PC-3 (cell line): ENCODE measurements at places on chromosomes 4 and X.
A peak's percentile ranks its signal among the peaks of the same experiment; 100 is the strongest.

- no peaks in the 10 kb centered on the region for H3K27me3 ChIP-seq
- DNase-seq: peak; percentile 67
- H3K27ac ChIP-seq: no peak overlapping the region
- peaks cover 2% of the 10 kb centered on the region; the same call in 1 of the 2 replicates for H3K4me1 ChIP-seq
- H3K36me3 ChIP-seq: no peaks in the 10 kb centered on the region; the same call in 1 of the 2 replicates
Observed at GRCh38 chr4:38034986-38035882, 75.0 kb downstream of the PTTG2 start.

- H3K4me1 ChIP-seq: peaks cover 4% of the 10 kb centered on the region; the same call in 1 of the 2 replicates
- H3K36me3 ChIP-seq: no peaks in the 10 kb centered on the region
- H3K4me3 ChIP-seq: no peak overlapping the region
- DNase-seq: no peak
Observed at GRCh38 chrX:24229400-24229879, 79.9 kb downstream of the ZFX start.

- no peaks in the 10 kb centered on the region for H3K36me3 ChIP-seq
- H3K4me3 ChIP-seq: no peak overlapping the region
- DNase-seq: no peak
- peaks cover 10% of the 10 kb centered on the region; the same call in 1 of the 2 replicates for H3K4me1 ChIP-seq
- H3K27me3 ChIP-seq: no peaks in the 10 kb centered on the region
Observed at GRCh38 chr4:52408471-52408870, 250.6 kb downstream of the USP46 start.

DNA sequence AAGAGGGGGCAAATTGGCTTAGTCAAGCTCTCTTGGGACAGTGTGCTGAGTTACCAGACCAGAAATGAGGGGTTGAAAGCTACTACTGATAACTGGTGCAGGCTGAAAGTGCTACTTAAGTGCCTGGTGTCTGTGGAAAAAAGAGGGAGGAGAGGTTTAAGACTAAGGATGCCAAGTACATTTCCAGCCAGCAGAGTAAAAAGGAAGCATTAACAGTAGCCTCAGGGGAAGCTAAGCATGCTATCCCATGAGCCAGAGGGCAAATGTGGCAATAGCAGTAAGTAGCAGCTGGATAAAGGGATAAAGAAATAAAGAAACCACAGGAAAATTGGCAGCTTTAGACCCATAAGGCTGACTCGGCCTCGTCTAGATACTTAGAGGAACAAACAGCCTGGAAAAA, 196.3 kb upstream of the MAB21L2 start:
- H3K36me3 ChIP-seq: no peaks in the 10 kb centered on the region
- DNase-seq: peak; percentile 49
- H3K27me3 ChIP-seq: no peaks in the 10 kb centered on the region
- H3K4me3 ChIP-seq: no peak overlapping the region

- H3K4me1 ChIP-seq: no peaks in the 10 kb centered on the region
- no peaks in the 10 kb centered on the region for H3K36me3 ChIP-seq
- DNase-seq: no peak
- H3K27me3 ChIP-seq: no peaks in the 10 kb centered on the region
- H3K27ac ChIP-seq: no peak overlapping the region
Observed at GRCh38 chr4:8030121-8030781, 90.6 kb upstream of the AFAP1 start.

DNA sequence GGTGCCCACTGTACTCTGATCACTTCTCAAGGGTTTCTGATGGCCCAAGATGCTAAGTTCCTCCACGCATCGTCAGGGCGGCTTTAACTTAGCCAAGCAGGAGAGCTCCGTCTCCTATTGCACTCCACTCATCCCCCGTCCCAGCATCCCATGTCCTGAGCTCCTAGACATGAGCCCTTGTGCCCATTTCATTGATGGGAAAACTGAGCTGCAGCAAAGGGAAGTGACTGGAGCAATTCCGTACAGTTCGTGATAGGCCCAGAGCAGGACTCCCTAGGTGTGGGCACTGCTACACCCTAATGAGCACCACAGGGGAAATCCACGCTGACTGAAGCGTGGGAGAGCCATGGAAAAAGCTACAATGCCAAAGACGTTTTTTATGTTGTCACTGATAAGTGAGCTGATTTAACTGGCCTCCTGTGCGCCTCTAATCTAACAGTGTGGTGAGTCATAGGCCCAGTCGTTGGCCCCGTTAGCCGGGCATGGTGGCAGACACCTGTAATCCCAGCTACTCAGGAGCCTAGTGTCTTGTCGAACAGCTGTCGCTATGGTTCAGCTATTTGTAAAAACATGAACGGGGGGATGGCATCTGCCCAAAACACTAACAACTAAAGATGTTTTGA, 14.9 kb downstream of the NSDHL start:
- H3K27ac ChIP-seq: no peak overlapping the region
- H3K36me3 ChIP-seq: peaks cover 8% of the 10 kb centered on the region
- 0 out of 2 replicates have a peak, but pooled peaks cover 7% of the 10 kb centered on the region for H3K4me1 ChIP-seq
- no peak for DNase-seq

DNA sequence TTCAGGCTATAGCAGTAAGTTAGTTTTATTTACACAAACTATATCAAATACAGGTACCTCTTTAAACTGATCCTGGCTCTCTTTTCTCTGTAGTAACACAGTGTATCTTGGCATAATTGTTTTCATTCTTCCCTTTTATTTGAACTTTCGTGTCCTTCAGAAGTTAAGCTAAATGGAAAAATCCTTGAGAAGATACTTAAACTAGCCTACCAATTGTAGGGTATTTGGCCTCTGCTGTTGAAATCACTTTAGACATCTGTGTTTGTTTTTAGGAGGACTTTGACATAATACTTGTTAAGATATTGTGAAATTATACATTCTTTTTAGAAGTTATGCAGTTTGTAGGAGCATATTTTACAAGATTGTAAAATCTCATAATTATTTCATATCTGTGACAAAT, 90.3 kb upstream of the GK2 start:
- no peak for DNase-seq

GRCh38 chr4:913280-913618, 18.9 kb downstream of the GAK start:
- H3K36me3 ChIP-seq: no peaks in the 10 kb centered on the region
- H3K27ac ChIP-seq: no peak overlapping the region
- no peaks in the 10 kb centered on the region for H3K27me3 ChIP-seq
- DNase-seq: no peak

GRCh38 chr4:111399623-111400022, 745.6 kb upstream of the FAM241A start:
- H3K27me3 ChIP-seq: no peaks in the 10 kb centered on the region
- H3K4me3 ChIP-seq: no peak overlapping the region
- no peaks in the 10 kb centered on the region for H3K36me3 ChIP-seq
- no peak for DNase-seq
- no peaks in the 10 kb centered on the region for H3K4me1 ChIP-seq

- H3K27ac ChIP-seq: no peak overlapping the region
- no peaks in the 10 kb centered on the region for H3K27me3 ChIP-seq
- peak overlapping the region; percentile 92; the same call in 1 of the 2 replicates for H3K4me3 ChIP-seq
- no peaks in the 10 kb centered on the region for H3K36me3 ChIP-seq
- no peak for DNase-seq
Observed at GRCh38 chr4:72566464-72566972, 2.5 kb downstream of the ADAMTS3 start.

DNA sequence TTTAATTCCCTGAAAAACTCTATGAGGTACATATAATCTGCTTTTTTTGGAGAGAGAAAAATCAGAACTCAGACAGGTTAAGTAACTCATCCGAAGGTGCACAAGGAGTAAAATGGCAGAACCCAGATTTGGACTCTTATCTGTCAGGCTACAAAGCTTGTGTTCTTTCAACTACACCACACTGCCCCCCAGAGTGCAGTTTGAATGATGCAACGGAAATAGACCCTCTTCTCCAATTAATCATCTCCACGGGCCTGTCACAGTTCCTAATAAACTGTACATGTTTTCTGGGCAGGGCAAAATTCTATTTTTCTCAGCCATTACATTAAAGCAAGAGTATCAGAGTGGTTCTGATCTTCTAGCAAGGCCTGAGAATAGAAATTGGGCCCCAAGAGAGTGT, 35.3 kb upstream of the DCX start:
- no peaks in the 10 kb centered on the region for H3K36me3 ChIP-seq
- H3K4me3 ChIP-seq: no peak overlapping the region
- H3K27ac ChIP-seq: no peak overlapping the region
- no peaks in the 10 kb centered on the region for H3K27me3 ChIP-seq
- peak; percentile 22 for DNase-seq

- H3K4me3 ChIP-seq: no peak overlapping the region
- peaks cover 6% of the 10 kb centered on the region for H3K36me3 ChIP-seq
- H3K4me1 ChIP-seq: no peaks in the 10 kb centered on the region
- DNase-seq: no peak
- H3K27me3 ChIP-seq: no peaks in the 10 kb centered on the region
- H3K27ac ChIP-seq: no peak overlapping the region
Observed at GRCh38 chrX:129549124-129549523, 9.1 kb downstream of the OCRL start.

- no peak overlapping the region for H3K27ac ChIP-seq
- no peaks in the 10 kb centered on the region for H3K27me3 ChIP-seq
- peak overlapping the region; percentile 57 for H3K4me3 ChIP-seq
- DNase-seq: no peak
Observed at GRCh38 chrX:373641-374471, 12.9 kb downstream of the PPP2R3B start.

- H3K36me3 ChIP-seq: no peaks in the 10 kb centered on the region
- no peak for DNase-seq
- no peaks in the 10 kb centered on the region for H3K4me1 ChIP-seq
- peaks cover 4% of the 10 kb centered on the region; the same call in 1 of the 2 replicates for H3K27me3 ChIP-seq
- H3K27ac ChIP-seq: no peak overlapping the region
Observed at GRCh38 chrX:38515291-38515690, 46.1 kb upstream of the TSPAN7 start.

DNA sequence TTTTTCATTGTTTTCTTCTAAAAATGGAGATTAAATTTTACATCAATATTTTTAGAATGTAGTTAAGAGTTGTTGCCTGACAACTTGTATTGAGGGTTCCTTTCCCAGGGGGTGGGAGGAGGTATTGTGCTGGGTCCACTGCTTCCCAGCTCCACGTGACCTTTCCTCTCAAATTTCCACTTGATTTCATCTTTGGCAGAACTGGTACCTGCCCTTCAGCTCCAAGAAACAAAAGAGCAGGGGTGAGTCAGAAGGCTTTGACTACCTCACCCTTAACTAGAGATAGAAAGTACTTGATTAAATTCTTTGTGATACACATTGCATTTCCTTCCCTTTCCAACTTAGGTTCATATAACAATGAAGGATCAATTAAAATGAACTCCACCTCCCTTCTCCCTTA, 19.7 kb downstream of the TRIM2 start:
- peak overlapping the region; percentile 80 for H3K27ac ChIP-seq
- peaks cover 36% of the 10 kb centered on the region for H3K4me1 ChIP-seq
- DNase-seq: peak; percentile 63
- H3K36me3 ChIP-seq: no peaks in the 10 kb centered on the region

GRCh38 chr4:123229286-123229685, 167.3 kb upstream of the SPRY1 start:
- H3K27ac ChIP-seq: no peak overlapping the region
- H3K27me3 ChIP-seq: no peaks in the 10 kb centered on the region
- H3K4me3 ChIP-seq: no peak overlapping the region
- H3K36me3 ChIP-seq: no peaks in the 10 kb centered on the region

- H3K27ac ChIP-seq: no peak overlapping the region
- no peak overlapping the region for H3K4me3 ChIP-seq
- no peaks in the 10 kb centered on the region for H3K36me3 ChIP-seq
- peaks cover 18% of the 10 kb centered on the region for H3K4me1 ChIP-seq
Observed at GRCh38 chr4:94831607-94832006, 73.9 kb downstream of the BMPR1B start.

GRCh38 chrX:136768469-136769084, 12.2 kb downstream of the ARHGEF6 start:
- no peaks in the 10 kb centered on the region for H3K27me3 ChIP-seq
- peak overlapping the region; percentile 36; the same call in 1 of the 2 replicates for H3K4me3 ChIP-seq
- peak overlapping the region; percentile 44 for H3K27ac ChIP-seq
- DNase-seq: peak; percentile 83
- H3K4me1 ChIP-seq: peaks cover 20% of the 10 kb centered on the region

GRCh38 chr4:10196191-10196590, 79.6 kb upstream of the WDR1 start:
- H3K36me3 ChIP-seq: no peaks in the 10 kb centered on the region
- no peaks in the 10 kb centered on the region for H3K4me1 ChIP-seq
- H3K4me3 ChIP-seq: no peak overlapping the region

GRCh38 chrX:47091149-47091775, 13.0 kb downstream of the RGN start:
- H3K4me1 ChIP-seq: no peaks in the 10 kb centered on the region
- no peaks in the 10 kb centered on the region for H3K27me3 ChIP-seq
- no peaks in the 10 kb centered on the region for H3K36me3 ChIP-seq
- no peak overlapping the region for H3K4me3 ChIP-seq

DNA sequence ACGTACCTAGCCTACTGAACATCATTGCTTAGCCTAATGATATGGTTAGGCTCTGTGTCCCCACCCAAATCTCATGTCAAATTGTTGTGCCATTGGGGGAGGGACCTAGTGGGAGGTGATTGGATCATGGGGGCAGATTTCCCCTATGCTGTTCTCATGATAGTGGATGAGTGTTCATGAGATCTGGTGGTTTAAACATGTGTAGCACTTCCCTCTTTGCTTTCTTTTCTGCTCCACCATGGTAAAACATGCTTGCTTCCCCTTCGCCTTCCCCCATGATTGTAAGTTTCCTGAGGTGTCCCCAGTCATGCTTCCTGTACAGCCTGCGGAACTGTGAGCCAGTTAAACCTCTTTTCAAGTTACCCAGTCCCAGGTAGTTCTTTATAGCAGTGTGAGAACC, 102.6 kb downstream of the RAPGEF2 start:
- DNase-seq: no peak
- peaks cover 12% of the 10 kb centered on the region for H3K4me1 ChIP-seq
- H3K27ac ChIP-seq: no peak overlapping the region
- no peak overlapping the region for H3K4me3 ChIP-seq

GRCh38 chr4:39410415-39410814, 3.7 kb downstream of the KLB start:
- no peak overlapping the region for H3K4me3 ChIP-seq
- no peak overlapping the region for H3K27ac ChIP-seq
- no peaks in the 10 kb centered on the region for H3K36me3 ChIP-seq

- H3K4me3 ChIP-seq: peak overlapping the region; percentile 41
- H3K27ac ChIP-seq: no peak overlapping the region
- H3K36me3 ChIP-seq: no peaks in the 10 kb centered on the region
- H3K27me3 ChIP-seq: no peaks in the 10 kb centered on the region
- H3K4me1 ChIP-seq: no peaks in the 10 kb centered on the region
Observed at GRCh38 chr4:176123710-176124407, 58.2 kb downstream of the WDR17 start.

DNA sequence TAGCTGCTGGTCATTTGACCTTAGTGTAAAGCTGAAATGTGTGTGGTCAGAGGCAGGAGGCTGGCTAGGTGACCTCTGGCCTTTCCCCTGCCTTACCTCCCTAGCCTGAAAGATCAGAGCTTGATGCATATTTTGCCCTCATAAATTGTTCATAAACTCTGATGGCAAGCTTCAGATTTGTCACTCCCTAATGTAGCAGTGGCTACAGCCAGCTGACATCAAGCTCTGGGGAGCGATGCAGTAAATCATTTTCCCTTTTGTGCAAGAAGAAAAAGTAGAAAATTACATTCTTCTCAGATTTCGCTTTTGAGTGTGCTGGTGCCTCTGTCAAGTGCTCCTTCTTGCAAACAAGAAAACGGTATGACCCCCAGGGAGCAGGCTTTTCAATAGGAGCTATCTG, 87.7 kb upstream of the MAGEA4 start:
- no peak for DNase-seq
- H3K4me1 ChIP-seq: no peaks in the 10 kb centered on the region
- no peak overlapping the region for H3K27ac ChIP-seq
- H3K4me3 ChIP-seq: no peak overlapping the region
- no peaks in the 10 kb centered on the region for H3K36me3 ChIP-seq
- H3K27me3 ChIP-seq: no peaks in the 10 kb centered on the region

GRCh38 chr4:184763150-184763780, 29.4 kb upstream of the CENPU start:
- no peaks in the 10 kb centered on the region for H3K36me3 ChIP-seq
- H3K27ac ChIP-seq: no peak overlapping the region
- DNase-seq: no peak
- no peaks in the 10 kb centered on the region for H3K4me1 ChIP-seq
- no peaks in the 10 kb centered on the region for H3K27me3 ChIP-seq
- H3K4me3 ChIP-seq: no peak overlapping the region
